ENCODE measurements at places on chromosomes 6 and 20.
A peak's percentile ranks its signal among the peaks of the same experiment; 100 is the strongest.

DNA sequence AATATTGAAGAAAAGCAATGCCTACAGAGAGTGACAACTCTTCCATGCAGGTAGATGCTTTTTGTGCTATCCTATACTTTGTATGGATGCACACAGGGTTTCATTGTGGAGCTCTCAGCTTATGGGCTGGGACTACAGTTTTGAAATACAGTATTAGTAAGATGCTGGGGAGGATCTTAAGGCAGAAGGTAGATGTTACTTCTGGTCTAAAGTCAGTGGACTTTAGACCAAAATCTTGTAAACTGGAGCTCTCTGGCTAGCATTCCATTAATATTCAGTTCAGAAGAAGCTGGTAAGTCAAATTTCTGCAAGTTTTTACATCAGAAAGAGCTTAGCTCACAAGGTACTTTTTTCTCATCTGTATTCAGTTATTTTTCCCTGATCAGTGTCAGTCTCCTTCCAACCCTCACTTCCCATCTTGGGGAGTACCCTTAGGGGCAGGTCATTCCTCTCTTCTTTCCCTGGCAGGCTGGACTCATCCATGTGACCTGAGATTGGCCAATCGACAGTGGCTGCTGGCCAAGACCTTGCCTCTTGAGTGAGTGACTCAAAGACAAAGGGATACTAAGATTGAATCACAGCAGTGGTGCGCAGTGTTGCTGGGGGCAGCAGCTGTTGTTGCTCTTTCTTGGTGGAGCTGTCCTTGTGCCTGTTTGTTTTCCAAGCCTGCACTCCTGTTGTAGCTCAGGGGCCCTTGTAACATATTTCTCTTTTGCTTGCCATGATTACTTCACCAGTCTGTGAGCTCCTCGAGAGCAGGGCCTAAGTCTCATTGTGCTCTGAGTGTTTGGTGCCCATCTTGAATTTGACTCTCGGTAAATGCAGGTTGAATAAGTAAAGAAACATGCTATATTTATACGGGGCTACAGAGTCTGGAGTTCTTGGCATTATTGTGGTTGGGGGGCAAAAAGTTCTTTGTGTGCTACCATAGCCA is 2.8 kb upstream of the PHF20 start:
- DNase-seq = peak; percentile 40

- no peak for DNase-seq
Measured at GRCh38 chr6:135036731-135037420, 17.7 kb downstream of the HBS1L start.

- no peak for DNase-seq
Measured at GRCh38 chr6:74768120-74768519, 437.7 kb downstream of the COL12A1 start.

- DNase-seq = no peak
Measured at GRCh38 chr6:16730738-16731477, 30.4 kb downstream of the ATXN1 start.

DNA sequence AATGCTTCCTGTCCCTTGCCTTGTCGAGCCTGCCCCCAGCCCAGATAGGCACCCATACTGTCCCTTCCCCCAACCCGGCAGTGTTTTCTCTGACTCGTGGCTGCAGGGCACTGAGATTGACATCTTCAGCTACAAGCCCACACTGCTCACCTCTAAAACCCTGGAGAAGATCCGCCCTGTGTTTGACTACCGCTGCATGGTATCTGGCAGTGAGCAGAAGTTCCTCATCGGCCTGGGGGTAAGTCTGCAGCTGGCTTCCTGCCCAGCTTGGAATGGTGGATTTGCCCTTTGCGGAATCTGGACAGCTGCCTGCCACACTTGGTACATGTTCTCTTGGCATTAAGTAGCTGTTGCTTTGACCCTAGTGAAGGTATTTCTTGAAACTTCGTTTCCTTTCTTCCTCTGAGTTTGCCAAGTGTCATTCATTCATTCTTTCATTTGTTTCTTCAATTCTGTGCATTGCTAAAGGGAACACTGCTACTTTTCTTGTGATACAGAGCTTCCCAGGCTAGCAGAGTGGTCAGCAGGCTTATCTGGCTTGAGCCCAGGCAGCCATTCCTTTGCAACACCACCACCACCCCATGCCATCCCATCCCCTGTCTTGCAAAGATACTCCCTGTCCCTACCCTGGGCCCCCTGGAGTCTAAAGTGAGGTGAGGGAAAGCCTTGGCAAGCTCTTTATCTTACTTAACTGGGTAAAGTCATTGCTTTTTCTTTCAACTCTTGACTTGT is 26.2 kb downstream of the CCDC167 start:
- DNase-seq = no peak

DNA sequence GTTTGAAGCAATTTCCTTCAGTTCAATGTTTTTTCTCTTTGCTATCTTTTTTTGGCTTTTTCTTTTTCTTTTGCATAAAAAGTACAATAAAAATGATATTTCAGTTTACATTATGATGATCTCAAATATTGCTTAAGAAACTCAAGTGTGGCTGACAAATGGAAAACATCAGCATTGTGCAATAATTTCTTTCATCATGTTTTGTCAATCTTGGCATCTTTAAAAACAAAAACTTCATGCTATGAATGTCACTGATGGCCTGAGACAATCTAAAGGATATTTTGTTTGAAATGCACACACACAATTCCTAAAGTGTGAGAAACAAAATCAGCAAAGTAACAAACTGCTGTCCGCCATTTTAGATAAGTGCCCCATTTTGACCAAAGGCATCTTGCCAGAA is 13.9 kb upstream of the MTCL3 start:
- no peak for DNase-seq

GRCh38 chr6:170019818-170020583 is 268.6 kb downstream of the ERMARD start:
- no peak for DNase-seq

DNA sequence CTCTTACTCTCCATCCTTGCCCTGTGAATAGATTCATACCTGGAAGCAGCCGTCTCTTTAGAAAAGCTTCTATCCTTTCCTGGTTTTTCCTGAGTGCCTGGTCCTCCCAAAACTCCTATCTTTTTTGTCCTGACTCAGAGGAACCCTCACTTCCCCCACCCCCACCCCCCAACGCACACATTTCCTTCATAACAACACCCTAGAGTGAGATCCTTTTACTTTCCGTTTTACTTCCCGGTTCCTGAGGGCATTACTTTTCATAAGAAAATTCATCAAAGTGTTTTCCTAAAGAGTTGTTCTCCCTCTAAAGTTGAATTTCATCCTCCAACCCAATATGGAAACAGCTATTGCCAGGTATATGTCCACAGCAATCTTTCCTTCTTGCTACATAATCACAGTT is 327.0 kb downstream of the NRN1 start:
- DNase-seq = no peak

DNA sequence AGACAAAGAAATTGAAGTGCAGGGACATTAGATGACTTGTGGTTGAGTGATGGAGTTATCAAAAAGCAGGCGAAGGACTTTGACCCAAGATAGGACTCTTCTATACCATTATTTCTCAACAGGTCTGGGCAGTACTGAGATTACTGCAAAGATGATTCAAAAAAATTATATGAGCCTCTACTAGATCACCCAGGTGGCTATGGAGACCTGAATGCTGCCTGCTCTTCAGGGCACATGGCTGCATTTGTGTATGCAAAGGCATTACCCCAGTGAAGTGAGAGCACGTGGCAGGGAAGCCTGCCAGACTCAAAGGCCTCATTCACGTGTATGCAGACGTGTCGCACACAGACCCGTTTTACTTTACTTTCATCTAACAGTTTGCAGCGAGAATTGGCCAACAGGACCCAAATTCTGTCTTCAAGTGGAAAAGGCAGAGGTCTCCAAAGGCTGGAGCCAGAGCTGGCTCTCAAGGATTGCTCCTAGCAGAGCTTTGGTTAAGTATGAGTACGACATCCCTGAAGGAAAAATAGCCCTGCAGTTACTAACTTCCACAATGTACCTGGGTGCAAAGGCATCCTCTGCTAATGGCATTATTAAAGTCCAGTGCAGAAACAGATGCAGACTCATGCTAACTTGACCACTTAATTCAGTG is 113.8 kb upstream of the ARMC2 start:
- DNase-seq = no peak

DNA sequence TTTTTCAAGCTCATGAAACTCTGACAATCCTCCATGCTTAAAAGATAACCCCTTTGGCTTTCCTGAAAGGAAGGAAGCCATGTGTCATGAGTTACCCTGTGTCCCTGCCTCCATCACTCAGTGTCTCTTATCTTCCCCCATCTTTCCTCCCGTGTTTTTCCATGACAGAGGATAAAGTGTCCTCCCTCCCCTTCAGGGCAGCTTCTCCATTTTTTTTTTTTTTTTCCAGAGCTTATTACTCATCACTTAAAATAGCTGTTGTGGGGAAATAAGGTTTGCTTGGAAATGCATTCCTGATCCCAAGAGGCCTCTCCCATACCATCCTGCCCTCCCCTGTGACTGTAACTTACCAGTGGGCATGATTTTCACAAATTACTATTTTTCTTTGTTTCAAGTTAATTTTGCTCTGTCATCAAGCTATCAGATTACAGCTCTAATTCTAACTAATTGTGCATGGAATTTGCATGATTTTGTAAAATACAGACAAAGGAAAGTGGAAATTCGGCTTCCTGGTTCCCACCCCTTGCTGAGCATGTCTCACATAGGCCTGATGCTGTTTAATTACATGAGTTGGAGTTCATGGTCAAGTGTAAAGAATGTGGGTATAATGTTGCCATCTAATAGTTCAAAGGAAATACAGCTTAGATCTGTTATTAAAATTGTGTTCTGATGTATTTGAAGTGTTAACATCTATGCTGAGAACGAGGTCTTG is 614.5 kb upstream of the FLRT3 start:
- DNase-seq = no peak

DNA sequence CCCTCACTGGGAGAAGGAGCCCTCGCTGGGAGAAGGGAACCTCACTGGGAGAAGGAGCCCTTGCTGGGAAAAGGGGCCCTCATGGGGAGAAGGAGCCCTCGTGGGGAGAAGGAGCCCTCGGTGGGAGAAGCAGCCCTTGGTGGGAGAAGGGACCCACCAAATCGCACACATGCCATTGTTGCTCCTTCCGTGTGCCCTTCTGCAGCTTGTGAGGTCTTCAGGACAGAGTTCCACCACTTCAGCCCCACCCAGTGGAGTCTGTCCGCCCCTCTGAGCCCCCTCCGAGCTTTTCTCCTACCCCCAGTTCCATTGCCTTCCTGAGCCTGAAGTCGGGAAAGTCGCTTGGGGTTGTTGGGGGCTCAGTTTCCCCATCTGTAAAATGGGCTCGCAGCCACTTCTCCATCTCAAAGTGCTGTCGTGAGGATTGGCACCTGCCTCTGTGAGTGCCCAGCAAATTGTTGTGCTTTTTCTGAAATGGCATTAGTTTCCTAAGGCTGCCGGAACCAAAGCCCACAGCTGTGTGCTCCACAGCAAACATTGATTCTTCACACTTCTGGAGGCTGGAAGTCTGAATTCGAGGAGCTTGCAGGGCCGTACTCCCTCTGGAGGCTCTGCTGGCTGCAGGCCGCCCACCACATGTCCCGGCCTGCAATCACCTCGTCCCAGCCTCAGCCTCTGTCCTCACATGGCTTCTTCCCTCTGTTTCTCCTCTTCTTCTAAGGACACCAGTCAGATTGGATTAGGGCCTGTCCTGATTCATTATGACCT is 124.7 kb upstream of the PMEPA1 start:
- DNase-seq = no peak

- no peak for DNase-seq
Measured at GRCh38 chr6:82365016-82365795, 1.6 kb downstream of the TPBG start.

DNA sequence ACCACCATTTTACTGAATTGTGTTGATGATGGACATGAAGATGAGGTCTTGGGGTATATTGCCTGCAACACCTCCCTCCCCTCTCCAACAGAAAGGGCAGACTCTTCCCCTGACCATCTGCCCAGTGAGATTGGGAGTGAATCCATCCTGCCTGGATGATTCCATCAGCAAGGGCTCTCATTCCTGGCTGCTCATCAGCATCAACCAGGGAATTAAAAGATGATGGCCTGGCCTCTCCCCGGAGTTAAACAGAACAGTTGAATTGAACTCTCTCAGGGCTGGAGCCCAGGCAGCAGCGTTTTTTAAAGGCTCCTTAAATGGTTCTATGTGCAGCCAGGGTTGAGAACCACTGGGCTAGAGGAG is 14.6 kb upstream of the MRPS18A start:
- DNase-seq = no peak

DNA sequence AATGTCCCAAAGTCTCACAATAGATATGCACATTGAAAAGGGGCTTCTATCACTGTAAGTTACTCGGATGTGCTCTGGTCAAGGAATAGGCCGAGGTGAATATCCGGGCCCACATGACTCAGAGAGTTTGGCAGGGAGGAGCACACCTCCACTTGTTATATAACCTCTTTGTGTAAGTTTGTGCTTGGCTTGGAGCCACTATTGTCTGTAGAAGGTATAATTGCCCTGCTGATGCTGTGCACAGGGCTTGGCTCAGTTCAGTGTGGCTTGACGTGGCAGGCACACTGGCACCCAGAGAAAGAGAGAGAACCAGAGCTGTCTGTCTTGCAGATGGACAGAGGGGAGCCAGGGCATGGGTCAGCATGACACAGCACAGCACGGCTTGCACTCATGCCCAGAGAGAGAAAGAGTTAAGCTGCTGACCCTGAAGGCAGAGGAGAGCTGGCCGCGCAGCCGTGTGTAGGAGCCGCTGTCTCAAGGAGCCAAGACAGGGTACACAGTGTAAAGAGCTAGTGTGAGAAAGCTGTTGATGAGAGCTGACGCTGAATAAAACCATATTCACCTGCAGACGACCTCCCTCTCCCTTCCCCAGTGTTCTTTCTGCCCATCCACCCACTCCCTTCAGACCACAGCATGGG is 482.5 kb downstream of the C6orf118 start:
- DNase-seq = no peak

GRCh38 chr6:14379568-14379967 is 262.0 kb downstream of the CD83 start:
- DNase-seq = no peak

DNA sequence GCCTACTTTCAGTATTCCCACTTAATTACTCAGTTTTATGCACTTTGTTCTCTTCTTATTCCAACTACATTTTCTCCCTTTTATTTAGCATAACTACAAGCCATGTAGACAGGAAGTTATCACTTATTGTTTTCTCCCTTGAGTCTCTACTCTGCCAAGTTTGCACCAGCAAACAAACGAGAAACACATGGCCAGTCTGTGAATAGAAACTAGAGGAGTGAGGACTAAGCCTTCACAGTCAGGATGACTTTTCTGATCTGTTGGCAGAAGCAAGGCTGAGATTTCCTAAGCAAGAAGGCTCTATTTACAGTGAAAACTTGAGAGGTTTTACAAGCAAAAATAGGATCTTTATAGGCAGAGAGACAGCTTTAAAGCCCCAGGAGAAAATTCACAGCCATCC is 69.8 kb upstream of the TINAG start:
- DNase-seq = no peak

All from esophagus squamous epithelium (tissue), 5 donors.